AG04450 (cell line): ENCODE measurements at places on chromosomes 3 and 15.
A peak's percentile ranks its signal among the peaks of the same experiment; 100 is the strongest.

GRCh38 chr3:68306571-68306970 lies 625.8 kb downstream of the TAFA4 start:
- no peak for DNase-seq

- DNase-seq: peak; percentile 32
These were observed 16.0 kb downstream of the H1-8 start for GRCh38 chr3:129558772-129559564.

- DNase-seq: no peak
These were observed 371 bp upstream of the CLSTN2 start for GRCh38 chr3:139934613-139935015.

GRCh38 chr3:160556141-160556540 lies 9.2 kb downstream of the KPNA4 start:
- DNase-seq: no peak

GRCh38 chr3:16506884-16507577 lies 6.5 kb downstream of the RFTN1 start:
- no peak for DNase-seq

GRCh38 chr15:78037779-78038305 lies 39.7 kb downstream of the TBC1D2B start:
- DNase-seq: no peak

DNA sequence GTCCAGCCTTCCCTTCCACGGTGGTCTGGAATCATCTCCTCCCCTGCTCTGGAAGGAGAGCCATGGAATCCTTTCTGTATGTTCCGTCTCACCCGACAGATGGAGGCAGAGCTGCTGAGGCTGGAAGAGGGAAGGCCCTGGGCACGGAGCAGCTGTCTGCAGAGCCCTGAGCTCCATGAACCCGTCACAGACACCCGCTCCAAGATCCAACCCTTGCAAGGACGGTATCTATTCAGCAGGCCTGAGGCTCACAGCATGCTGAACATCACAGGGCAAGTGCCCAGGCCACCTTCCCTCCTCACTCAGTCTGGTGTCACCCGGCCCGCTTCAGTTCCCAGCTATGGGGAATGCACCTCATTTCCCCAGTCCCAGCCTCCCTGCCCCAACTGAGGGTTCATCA lies 103.9 kb downstream of the LRIG1 start:
- no peak for DNase-seq

GRCh38 chr3:182682263-182683241 lies 110.8 kb upstream of the ATP11B start:
- no peak for DNase-seq

GRCh38 chr15:90231028-90232017 lies 2.4 kb downstream of the CIB1 start:
- DNase-seq: no peak

DNA sequence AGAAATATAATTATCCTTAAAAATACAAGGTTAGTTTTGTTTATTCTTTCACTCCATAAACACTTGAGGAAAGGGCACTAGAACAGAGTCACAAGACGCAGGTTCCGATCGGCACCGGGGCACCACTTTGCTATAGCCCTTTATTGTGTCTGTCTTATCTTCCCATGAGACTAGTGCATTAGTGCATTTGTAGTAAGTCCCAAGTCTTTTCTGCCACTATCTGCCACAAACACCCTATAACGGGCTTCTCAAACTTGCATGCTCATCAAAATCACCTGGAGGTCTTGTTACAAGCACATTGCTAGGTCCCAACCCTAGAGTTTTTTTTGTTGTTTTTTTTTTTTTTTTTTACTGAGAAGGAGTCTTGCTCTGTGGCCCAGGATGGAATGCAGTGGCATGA lies 213.1 kb downstream of the FOXP1 start:
- no peak for DNase-seq

DNA sequence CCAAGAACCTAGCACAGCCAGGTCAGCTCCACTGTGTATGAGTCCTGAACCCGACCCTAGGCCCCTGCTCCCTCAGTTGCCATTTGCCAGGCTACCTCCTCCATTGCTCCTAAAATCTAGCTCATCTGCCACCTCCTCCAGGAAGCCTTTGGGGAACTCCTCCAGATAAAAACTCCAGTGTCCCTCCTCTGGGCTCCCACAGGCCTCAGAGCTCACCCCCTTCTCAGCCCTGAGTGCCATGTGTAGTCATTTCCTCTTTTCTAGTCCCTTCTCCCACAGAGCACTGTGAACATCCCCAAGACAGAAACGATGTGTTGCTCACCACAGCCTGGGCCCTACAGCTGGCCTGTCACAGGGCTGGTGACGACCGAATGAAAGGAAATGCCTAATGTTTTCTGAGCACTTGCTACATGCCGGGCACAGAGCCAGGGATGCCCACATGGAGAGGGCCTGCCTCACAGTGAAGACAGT lies 61.0 kb downstream of the IQSEC1 start:
- DNase-seq: no peak

GRCh38 chr3:41041462-41041861 lies 157.8 kb upstream of the CTNNB1 start:
- no peak for DNase-seq

DNA sequence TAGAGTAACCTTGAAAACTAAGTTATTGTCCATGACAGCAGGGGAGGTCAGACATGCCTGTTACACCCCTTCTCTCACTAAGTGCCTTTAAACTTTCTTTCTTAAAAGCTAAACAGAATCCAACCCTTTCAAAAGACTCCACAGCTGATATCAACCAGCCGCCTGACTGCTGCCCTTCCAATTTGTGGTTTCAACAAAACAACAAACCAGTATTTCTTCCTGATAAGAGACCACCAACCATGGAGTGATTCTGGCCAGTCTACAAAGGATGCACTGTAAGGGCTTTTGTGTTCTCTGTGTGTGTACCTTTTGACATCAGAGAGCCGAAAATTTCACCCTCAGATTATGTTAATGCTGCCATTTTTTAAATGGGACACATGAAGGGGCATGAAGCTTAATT lies 1204.2 kb downstream of the ROBO2 start:
- no peak for DNase-seq

GRCh38 chr3:56269755-56270535 lies 198.3 kb downstream of the ERC2 start:
- no peak for DNase-seq

GRCh38 chr3:112979244-112979832 lies 4.4 kb upstream of the CD200R1 start:
- DNase-seq: peak; percentile 11

- peak; percentile 97 for DNase-seq
These were observed 15.2 kb upstream of the ACTC1 start for GRCh38 chr15:34810443-34811129.

- DNase-seq: no peak
These were observed 4.6 kb upstream of the RTP2 start for GRCh38 chr3:187706971-187707370.

GRCh38 chr3:195250473-195251251 lies 20.3 kb downstream of the XXYLT1 start:
- DNase-seq: no peak

- DNase-seq: no peak
These were observed 61.9 kb downstream of the PTPN9 start for GRCh38 chr15:75517233-75517632.

DNA sequence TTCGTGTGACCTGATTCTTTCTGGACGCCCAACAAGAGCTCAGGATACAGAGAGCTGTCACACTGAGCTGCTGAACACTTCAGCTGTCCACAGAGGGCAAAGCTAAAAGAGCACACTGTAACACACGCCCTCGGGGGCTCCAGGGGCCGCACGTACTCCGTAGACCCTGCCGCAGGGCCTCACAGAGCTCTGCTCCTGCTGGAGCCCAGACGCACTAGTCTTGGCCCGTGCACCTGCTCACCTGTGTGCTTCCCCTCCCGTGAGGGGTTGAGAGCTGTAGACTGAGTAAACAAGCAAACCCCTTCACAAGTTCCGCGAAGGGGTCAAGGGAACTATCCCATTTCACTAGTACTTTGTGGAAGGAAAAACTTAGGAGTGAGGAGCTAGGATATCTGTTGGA lies 30.7 kb upstream of the TUSC7 start:
- no peak for DNase-seq

- DNase-seq: no peak
These were observed 121.7 kb downstream of the CBLB start for GRCh38 chr3:105747060-105747541.

DNA sequence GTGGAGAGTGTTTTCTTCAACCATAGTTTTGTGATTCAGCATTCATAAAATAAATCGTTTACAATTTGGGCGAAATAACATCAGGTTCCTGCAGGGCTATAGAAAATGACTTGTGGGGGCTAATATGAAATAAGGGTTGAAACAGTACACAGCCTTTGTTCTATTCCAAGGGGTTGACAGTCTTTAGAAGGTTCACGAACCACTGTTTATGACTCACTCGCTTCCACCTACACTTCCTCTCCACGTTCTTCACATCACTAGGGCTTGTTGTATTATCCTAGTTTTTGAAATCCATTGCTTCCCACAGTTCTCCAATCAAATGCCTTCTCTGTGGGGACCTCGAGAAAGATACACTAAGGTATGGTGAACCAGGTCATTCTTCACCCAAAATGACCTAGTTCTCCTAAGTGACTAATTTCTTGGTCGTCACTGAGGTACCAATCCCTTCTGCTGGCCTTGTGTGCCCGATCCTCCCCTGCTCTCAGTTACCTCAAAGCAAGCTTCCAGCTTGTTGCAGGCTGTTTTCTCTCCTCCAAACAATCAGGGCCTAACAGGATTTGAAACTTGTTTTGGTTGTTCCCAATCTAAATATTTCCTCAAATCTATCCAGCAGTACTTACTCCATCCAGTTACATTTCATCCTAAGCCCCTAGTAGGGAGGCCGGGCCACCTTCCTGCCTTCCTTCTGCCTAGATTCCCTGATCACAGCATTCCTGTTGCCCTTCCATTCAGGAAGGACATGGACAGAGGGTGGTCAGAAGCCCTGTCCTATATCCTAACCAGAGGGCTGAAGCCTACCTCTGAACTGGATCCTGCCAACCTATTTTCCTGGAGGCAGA lies 23.1 kb upstream of the TBL1XR1 start:
- no peak for DNase-seq

DNA sequence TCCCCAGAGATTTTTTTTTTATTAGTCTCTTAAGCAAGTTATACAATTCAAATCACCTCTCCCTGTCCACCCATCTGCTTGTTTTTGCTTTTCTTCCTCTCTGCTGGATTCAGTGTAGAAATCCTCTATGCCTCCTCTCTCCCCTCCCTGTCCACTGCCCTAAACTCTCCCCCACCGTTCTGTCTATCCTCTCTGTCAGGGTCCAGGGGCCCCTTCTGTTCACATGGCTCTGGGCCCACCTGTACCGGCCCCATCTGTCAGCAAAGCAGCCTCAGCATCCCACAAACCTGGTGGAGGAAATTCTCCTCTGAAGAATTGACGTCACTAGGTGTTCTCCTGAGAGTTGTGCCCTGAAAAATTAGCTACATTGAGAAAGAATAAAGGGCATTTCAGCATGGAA lies 137.6 kb upstream of the CMC1 start:
- no peak for DNase-seq

GRCh38 chr15:64985366-64986033 lies 4.2 kb downstream of the SPG21 start:
- DNase-seq: no peak

DNA sequence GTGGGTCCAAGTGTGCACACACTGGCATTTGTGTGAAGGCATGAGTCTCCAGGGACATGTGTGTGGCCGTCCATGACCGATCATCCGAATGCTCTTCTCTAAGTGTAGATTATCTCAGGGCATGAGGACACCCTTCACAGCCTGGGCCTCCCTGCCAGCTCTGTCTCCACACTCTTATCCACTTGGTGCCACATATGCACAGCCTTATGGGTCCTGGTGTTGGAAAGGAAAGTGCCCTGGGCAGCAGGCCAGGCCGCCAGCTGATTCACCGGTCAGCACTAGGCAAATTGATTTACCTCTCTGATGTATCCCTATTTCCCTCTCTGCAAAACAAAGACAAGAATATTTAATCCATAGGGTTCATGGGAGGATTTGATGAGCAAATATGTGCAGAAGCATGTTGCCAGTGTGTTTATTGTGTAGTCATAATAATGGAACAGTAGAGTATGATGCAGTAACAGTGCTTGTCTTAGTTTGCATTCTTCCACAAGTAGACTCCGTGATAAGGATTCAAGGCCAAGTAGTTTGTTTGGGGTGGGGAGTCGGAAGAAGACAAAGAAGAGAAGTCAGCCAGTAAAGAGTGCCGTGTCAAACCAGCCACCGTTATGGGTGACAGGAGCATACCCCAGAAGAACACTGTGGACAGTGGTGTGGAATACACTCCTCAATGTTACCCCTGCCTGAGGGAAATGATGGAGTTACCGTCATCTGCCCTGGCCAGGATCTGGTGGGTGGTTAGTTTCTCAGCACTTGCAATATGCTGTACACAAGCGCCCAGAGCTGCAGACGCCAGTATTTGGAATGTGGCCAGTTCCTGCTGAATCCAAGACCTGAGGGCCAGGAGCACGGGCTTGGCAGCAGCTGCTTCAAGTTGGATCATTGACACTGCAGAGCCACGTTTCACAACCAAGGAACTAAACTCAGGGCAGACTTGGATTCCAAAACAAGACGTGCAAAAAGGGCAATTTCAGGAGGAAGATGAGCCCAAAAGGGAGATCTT lies 85.1 kb downstream of the MTHFS start:
- peak; percentile 2 for DNase-seq

GRCh38 chr3:188358787-188359493 lies 205.0 kb downstream of the LPP start:
- DNase-seq: no peak

DNA sequence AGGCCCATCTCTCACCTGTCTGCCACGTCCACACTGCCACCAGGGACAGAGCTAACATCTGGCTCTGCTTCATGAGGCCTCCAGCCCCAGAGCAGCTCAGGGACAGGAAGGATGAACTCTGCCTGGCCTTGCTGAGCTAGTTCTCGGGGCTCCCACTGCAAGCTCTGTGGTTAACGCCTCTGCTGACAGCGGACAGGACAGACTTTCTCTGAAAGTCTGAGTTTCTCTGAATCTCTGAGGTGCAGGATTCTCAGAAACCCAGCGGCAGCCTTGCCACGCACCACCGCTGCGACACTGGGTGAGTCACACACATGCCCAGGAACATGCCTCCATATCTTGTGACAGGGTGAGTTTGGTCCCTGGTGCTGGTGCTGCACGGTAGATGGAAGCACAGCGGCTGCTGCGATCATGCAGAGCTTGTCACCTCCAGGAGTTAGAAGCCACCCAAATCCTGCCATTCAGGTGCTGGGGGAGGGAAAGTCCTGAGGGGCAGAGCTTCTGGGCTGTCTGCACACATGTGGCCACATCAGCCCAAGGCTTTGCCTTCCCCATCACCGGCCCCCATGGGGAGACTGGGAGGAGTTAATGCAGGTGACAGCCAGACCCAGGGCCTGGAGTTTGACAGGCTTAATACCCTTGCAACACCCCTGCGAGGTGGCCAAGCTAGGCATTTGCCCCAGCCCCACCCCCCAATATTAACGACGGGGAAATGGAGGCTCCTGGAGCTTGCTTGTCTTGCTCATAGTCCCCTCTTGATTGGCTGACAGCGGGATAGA lies 267.0 kb downstream of the PLCL2 start:
- no peak for DNase-seq

- peak; percentile 61 for DNase-seq
These were observed 263 bp upstream of the UTS2B start for GRCh38 chr3:191330530-191331048.

DNA sequence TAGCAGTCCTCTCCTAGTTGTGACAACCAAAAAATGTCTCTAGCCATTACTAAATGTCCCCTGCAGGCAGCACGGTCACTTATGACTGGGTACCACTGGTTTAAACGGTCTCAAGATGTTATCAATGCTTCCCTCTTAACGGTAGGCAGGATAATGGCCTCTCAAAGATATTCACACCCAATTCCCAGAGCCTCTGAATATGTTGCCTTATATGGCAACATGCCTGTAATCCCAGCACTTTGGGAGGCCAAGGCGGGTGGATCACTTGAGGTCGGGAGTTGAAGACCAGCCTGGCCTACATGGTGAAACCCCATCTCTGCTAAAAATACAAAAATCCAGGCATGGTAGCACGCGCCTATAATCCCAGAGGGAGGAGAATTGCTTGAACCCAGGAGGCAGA lies 9.4 kb downstream of the MME start:
- DNase-seq: no peak
